ENCODE measurements at places on chromosomes 2 and 18.

DNA sequence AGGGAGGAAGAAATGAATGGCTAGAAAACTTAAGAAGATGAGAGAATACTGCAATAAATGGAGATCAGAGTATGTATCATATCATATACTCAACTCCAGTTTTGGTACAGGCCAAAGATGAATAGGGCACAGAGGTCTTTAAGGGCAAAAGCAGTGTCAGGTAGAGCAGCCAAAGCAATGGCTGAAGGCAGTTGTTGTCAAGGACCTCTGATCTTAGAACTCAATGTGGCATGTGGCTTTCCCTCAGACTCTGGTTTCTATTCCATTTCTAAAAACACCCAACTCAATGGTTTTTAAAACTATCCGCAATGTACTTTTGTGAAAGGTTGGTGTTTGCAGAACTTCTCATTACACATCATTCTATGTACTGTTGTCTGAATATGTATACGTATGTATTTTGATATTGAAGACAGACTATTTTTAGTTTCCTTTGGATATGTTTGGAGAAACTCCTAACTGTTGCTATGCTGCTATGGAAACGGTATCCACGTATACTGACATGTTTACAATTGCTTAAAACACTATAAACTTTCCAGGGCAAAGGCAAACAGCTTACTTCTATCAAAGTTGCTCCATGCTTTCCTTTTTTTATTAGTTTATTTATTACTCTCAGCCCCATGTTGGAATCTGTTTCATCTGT, 58.1 kb upstream of the PELI1 start:
- no peak for DNase-seq

GRCh38 chr18:63232826-63233225, 86.7 kb downstream of the BCL2 start:
- no peak for DNase-seq

DNA sequence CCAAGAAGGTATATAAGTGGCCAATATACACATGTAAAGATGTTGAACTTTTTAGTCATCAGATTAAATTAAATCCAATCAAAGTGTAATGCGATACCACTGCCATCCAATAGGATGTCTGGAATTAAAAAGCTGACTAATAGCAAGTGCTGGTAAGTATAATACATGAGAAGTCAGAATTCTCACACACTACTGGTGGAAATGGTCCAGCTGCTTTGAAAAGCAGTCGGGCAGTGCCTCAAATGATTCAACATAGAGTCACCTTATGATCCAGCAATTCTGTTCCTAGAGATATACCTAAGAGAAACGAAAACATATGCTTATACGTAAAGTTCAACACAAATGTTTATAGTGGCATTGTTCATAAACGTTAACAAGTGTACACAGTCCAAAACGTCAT, 124.1 kb upstream of the MYT1L start:
- no peak for DNase-seq

GRCh38 chr2:237307474-237307873, 106.5 kb downstream of the COL6A3 start:
- no peak for DNase-seq

- DNase-seq = peak; percentile 77
Observed at GRCh38 chr2:9739531-9739964, 103.7 kb upstream of the TAF1B start.

GRCh38 chr2:220478305-220479058, 851.1 kb downstream of the SLC4A3 start:
- no peak for DNase-seq

DNA sequence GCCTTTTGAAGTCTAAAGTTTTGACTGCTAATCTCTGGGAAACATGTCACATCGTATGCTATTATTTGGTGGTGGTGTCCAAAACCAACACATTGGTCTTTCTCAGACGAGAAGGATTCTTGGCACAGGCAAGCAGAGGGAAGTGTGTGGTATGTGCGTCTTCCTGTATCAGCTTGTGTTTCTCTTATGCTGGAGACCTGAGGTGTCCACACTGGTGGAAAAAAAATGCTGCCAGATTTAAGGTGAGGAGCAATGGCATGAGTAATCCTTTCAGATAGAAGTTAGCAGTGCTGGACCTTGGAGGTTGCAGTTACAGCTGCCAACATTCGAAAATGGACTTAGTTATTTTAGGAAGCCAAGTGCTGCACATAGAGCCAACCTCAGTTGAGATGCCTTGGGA, 11.7 kb upstream of the FHL2 start:
- DNase-seq = no peak

GRCh38 chr18:37524498-37525261, 40.9 kb downstream of the CELF4 start:
- peak; percentile 54 for DNase-seq

DNA sequence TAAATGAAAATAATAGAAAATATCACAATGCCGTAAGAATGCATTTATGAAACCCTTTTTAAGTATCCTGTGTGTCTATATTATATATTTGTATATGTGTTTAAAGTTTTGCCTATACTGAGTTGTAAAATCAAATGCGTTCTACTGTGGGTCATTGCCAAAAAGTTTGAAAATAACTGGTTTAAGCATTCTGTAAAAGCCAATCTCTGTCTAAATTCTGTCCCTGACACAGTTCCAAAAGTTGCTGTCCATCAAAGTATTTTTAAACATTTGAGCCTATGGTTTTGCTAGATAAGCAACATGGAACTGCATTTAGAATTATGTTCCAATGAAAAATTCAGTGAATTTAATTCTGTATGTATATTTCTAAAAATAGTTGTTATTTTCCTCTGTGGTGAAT, 1360.4 kb upstream of the CRIM1 start:
- no peak for DNase-seq
